ENCODE measurements at places on chromosomes 2 and 18.

DNA sequence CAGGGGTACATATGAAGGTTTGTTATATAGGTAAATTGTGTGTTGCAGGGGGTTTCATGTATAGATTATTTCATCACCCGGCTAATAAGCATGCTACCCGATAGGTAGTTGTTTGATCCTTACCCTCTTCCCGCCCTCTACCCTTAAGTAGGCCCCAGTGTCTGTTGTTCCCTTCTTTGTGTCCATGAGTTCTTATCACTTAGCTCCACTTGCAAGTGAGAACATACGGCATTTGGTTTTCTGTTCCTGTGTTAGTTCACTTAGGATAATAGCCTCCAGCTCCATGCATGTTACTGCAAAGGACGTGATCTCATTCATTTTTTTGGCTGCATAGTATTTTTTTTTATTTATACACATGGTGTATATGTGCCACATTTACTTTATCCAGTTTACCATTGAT, 34.2 kb upstream of the ELAC1 start:
- no peak for DNase-seq

DNA sequence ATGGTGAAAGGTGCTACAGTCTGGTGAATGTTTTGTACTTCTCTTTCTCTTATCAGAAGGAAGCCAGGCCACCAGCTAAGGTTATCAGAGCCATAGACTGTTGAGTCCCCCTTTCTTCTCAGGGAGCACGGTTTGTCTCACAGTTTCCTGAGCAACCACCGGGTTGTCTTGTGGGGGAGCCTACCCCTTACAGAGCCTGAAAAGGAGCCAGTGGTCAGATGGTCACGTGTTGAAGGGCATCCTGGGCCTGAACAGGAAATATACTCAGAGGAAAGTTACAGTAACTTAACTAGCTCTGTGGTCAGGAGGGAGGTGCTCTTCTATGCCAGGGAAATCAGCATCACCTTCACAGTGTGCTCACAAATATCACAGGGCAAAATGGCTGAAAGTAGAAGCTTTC, 11.6 kb downstream of the CD28 start:
- DNase-seq = no peak

- no peak for DNase-seq
Measured at GRCh38 chr2:62215306-62216064, 19.6 kb downstream of the B3GNT2 start.

DNA sequence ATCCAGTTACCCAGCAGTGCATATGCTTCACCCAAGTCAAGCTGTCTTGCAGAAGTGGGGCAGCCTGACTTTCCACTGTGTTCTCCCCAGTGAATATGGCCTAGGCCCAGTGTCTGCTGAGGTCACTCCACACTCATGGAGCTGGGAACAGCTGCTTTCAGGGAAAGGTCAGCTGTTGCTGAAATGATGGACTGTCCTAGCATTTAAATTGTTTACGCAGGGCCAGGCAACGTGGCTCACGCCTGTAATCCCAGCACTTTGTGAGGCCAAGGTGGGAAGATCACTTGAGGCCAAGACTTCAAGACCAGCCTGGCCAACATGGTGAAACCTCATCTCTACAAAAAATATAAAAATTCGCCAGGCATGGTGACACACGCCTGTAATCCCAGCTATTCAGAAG, 86.5 kb downstream of the LIPG start:
- no peak for DNase-seq

GRCh38 chr2:27752551-27753237, 18.8 kb upstream of the MRPL33 start:
- no peak for DNase-seq

GRCh38 chr2:176066645-176067588, 16.8 kb downstream of the EVX2 start:
- no peak for DNase-seq

Data from Panc1 (cell line).